ENCODE measurements at places on chromosomes 4 and X. TPM values are rescaled to one million over a fixed set of nuclear protein-coding genes. Genes with fewer than 3 reads are reported as not detected.

DNA sequence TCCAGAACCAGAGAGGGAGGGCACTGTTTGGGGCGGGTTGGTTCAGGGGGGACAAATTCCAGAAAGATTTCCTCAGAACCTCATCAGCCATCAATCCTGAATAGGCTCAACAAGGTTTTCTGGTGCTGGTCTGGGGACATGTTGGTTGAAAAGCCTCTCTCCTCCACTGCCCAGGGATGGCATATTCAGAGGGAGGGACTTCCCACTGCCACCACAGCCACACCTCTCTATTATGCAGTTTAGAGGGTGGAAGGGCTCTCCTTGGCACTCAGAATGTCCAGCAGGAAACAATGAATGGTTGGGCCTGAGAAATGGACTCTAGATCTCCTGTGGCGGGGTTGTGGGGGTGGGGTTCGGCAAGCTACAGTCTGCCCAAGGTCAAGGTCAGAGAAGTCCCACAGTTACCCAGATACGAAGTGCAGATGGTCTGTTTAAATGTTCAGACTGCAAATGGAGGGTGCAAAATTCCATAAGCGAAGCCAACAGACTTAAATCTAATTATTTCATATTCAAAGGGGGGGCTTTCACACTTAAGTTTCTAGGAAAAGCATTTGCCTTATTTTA lies 70.7 kb downstream of the LEF1 start:
- no peak for DNase-seq

MTMR8 gene
- polyA plus RNA-seq, result 1.9 TPM

DNA sequence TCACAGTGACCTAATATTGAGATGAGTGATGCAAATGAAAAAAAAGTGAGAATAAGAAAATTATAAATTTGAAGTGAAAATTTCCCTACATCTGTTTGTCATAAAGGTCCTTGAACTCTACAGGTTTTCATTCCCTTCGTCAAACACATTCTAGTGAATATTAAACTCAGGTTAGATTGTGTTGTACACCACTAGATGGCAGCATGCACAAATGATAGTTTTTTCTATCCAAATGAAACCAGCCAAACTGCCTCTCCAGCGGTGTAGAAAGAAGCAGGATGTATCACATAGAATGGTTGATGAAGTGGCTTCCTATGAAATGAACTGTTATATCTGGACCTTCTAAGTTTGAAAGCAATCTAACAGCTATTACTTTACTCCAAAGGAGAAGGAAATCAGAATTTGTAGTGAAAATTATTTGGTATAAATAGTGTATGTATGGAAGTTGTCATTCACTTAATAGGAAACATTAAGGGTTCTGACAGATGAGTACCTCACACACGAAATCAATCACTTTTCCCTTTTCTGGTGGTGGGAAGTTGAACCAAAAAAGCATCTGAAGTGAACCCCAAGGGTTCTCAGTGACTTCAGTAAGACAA lies 382.7 kb downstream of the UNC5C start:
- DNase-seq, result peak; percentile 55

- no peak for DNase-seq
These were observed 44.3 kb upstream of the FAM47C start for GRCh38 chrX:36963852-36964251.

- DNase-seq, result no peak
These were observed 120.5 kb downstream of the CAMK2D start for GRCh38 chr4:113641025-113641431.

DNA sequence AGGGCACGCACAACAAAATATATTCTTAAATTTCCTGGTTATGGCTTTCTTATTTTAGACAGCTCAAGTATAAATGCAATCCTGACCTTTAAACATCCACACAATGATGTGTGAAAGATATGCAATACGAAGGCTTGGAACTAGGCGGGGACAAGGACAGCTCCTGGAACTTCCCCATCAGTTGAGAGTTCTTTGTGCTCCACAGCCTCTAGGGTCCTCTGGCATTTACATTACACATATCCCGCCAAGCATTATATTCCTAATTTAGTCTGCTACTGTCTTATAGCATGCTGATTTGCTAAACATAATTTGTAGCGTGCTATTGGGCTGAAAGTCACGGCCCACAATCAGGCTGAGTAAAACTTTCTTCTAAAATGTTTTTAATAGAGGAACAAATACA lies 74.4 kb downstream of the FTHL17 start:
- DNase-seq, result no peak

- DNase-seq, result no peak
These were observed 9.8 kb upstream of the NOCT start for GRCh38 chr4:139005774-139006173.

CTAG2 gene
- polyA plus RNA-seq, result not detected

- peak; percentile 54 for DNase-seq
These were observed 111.3 kb upstream of the LNX1 start for GRCh38 chr4:53702334-53703266.

- no peak for DNase-seq
These were observed 297.8 kb upstream of the FAM241A start for GRCh38 chr4:111847296-111848008.

GRCh38 chrX:106955004-106955772 lies 35.0 kb downstream of the CLDN2 start:
- no peak for DNase-seq
